ENCODE measurements at places on chromosomes 1 and 21. TPM values are rescaled to one million over a fixed set of nuclear protein-coding genes. Genes with fewer than 3 reads are reported as not detected.

DNA sequence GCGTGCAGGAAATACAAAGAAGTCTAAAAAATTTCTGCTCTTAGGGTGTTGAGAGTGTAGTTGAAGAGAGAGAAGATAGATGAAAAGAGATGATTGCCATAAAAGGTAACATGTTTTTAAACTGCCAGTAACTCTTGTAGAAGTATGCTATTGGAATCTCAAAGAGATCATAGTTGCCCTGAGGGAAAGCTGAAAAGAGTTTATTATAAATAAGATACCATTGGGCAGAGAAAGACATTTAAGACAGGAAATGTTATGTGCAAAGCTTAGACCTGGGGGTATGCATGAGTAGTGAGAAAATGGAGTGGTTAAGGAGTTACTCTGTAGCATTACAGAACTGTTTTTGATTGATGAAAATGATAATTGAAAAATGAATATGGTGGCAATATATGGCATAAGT lies 17.6 kb downstream of the GABPA start:
- DNase-seq, result no peak

DNA sequence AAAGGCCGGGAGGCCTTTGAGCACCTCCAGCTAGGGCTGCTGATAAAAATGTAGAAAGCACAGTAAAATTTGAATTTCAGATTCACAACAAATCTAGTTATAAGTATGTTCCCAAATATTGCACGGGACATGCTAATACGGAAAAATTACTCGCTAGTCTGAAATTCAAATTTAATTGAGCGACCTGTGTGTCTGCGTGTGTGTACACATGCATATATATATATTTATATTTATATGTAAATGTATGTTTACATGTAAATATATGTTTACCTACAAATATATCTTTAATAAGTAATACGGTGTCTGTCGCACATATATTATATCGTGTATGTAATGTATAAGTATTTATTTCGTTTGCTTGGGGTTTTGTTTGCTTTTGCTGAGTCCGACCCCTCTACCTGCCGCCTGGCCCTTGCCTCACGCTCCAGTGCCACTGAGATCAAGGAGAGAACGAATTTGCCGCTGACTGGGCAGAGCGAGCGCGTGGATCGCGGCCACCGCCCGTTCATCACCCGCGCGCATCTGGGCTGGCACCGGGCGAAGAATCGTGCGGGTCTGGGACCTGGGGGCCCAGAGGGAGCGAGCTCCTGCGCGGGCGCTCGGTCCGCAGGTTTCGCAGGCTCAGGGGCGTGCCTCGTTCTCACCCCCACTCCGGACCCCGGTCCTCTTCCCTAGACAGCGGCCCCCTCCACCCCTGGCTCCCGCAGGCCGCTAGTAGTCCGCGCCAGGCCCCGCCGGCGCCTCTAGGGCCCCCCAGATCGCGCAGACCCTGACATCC lies 534 bp upstream of the WRAP73 start:
- DNase-seq, result no peak

DNA sequence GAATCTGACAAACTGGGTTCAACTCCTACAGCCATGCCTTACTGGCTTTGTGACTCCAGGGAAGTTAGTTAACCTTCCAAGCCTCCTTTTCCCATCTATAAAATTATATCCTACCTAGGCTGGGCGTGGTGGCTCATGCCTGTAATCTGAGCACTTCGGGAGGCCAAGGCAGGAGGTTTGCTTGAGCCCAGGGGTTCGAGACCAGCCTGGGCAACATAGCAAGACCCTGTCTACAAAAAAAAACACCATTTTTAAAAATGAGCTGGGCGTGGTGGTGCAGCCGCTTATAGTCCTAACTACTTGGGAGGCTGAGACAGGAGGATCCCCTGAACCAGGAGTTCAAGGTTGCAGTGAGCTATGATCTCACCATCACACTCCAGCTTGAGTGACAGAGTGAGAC lies 15.1 kb downstream of the CELF3 start:
- DNase-seq, result peak; percentile 23

DNA sequence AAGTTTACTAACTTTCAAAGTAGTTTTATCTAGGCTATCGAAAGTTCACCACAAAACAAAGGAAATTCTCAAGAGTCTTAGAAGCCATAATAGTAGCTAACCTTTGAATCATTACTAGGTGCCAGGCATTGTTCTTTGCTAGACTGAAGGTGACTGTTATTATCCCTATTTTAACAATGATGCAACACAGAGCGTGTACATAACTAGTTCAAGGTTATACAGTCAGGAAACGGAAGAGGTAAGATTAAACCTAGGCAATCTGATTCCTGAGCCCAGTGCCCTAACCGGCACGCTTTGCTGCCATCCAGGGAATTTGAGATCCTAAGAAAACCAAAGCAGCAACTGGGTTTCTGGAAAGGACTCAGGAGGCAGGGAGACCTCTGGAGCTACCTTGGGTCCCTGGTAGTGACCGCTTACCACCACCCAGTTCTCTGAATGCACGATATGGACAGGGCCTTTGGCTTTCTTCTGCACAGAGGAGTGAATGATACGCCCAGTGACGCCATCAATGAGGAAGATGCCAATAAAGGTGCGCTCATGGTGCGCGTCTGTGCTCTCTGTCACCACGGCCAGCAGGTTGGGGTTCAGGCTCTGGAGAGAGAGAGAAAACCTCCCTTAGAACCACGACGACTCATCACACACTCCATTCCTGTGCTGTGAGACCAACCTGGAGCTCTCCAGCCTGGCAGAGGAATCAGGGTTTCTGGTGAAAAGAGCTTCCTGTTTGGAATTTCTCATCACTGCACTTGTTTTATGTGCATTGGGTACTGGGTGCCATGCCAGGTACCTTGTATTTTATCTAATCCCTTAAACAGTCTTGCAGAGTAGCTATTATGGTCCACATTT lies 13.1 kb upstream of the UBR4 start:
- no peak for DNase-seq

GRCh38 chr1:84597011-84597410 lies 22.8 kb upstream of the CTBS start:
- no peak for DNase-seq

DNA sequence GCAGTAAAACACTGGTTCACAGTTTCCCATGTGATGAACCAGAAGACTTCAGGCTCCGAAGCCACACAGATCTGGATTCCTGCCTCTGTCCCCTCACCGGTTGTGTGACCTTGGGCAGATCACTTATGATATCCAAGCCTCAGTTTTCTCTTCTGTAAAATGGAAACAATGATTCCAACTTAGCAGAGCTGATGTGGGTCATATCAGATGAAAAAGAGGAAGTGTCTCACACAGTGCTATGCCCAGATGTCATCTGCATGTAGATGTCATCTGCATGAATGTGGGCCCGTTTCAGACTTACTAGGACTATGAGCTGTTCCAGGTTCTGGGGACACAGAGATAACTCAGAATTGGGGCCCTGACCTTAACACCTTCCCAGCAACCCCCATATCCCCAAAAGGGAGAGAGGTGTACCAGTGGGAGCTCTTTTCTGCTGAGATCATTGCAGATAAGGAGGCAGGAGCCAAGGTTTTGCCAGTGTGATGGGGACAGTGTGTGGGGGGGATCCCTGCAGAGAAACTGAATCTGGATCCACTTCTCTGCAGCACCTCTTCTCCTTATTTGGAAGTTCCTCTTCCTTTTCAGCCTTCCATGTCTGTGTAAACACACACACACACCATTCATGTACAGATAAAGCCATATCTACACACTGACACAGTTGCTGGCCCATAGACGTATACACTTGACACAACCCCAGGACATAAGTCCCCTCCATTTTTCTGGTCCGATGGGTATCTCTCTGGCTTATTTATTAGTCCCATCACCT lies 5.0 kb upstream of the ADGRB2 start:
- no peak for DNase-seq

- DNase-seq, result no peak
Observed at GRCh38 chr1:223429821-223430220, 36.6 kb downstream of the CCDC185 start.

DNA sequence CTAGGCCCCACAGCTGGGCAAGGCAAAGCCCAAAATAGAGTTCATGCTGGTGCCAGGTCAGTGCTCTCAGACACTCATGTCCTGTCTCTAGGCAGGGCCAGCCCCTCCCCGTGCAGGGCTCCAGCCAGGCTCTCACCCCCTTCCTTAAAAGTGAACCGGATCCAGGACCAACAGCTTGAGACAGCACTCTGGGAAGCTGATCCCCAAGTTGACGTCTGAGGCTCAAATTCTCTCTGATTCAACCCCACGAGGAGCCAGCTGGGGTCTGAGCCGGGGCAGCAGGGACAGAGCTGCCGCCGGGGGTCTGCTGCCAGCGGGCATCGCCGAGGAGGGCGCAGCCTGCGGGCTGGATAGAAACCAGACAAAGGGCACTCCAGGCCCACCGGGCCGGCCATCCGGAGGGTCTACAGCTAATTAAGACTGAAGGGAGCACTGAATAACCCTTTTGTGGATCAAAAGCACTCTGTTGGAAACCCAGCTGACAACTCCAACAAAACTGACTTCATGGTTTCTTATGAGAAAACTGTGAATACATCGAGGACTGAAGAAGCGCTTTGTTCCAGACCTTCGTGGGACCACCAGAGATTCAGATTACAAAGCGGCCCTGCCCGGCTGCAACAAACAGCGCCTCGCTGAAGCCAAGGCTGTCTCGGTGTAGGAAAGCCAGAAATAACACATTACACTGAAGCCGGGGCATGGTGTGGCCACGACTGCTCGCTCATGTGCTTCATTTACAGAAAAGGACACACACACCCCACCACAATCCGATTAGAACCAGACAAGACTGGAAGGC lies 95.8 kb downstream of the PSMG1 start:
- DNase-seq, result no peak

GRCh38 chr1:238898856-238899255 lies 487.5 kb upstream of the CHRM3 start:
- DNase-seq, result no peak

- no peak for DNase-seq
Observed at GRCh38 chr1:40308036-40308727, 8.9 kb downstream of the COL9A2 start.

DNA sequence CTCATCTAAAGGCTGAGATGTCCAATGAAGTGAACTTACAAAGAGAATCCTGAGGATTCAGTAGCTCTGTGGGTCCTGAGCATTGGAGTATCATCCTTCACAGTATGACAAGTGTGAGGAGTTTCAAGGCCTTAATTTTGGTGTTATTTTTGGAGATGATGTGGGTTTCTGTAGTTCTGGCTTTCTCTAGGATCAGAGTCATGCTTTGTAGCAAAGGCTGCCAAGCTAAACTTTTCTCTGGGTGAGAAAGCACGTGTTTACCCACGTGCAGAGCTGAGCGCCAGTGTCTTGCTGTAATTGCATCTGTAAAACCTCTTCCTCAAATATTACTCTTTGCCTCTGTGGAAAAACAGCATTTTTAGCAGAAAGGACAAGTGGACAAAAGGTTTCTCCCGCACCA lies 387.8 kb upstream of the LYPLAL1 start:
- DNase-seq, result peak; percentile 48

- DNase-seq, result no peak
Observed at GRCh38 chr1:221877311-221877710, 135.4 kb upstream of the DUSP10 start.

GRCh38 chr1:65068202-65069010 lies 79.6 kb upstream of the AK4 start:
- no peak for DNase-seq

GRCh38 chr1:106268070-106268469 lies 788.4 kb upstream of the PRMT6 start:
- DNase-seq, result no peak

DNA sequence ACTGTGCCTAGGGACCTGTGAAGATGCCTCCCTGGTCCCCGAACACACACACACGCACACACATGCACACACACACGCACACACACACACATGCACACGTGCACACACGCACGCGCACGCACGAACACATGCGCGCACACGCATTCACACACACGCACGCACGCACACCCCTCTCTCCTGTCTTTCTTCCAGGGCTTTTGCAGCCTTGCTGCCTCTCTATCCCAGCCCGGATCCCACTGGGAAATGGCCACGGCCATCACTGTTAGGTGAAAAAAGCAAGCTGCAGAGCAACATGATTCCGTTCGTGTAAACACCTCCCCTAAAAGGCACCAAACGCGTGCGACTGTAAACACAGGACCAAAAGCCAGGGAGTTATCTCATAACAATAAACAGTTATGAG lies 39.7 kb downstream of the NKAIN1 start:
- no peak for DNase-seq

Gene GLMP
- 47.6 TPM for total RNA-seq

Gene ANGPTL3
- not detected for total RNA-seq

Gene AADACL4
- not detected for total RNA-seq

Gene WNT3A
- 0.21 TPM for total RNA-seq

Gene ATP1A4
- 16.5 TPM for total RNA-seq

Gene INSRR
- total RNA-seq, result 0.13 TPM

Gene FAAH
- total RNA-seq, result 62.9 TPM

Gene UTS2
- total RNA-seq, result not detected

Gene ELAPOR1
- 0.75 TPM for total RNA-seq
